ENCODE measurements at places on chromosomes 7 and 10.

DNA sequence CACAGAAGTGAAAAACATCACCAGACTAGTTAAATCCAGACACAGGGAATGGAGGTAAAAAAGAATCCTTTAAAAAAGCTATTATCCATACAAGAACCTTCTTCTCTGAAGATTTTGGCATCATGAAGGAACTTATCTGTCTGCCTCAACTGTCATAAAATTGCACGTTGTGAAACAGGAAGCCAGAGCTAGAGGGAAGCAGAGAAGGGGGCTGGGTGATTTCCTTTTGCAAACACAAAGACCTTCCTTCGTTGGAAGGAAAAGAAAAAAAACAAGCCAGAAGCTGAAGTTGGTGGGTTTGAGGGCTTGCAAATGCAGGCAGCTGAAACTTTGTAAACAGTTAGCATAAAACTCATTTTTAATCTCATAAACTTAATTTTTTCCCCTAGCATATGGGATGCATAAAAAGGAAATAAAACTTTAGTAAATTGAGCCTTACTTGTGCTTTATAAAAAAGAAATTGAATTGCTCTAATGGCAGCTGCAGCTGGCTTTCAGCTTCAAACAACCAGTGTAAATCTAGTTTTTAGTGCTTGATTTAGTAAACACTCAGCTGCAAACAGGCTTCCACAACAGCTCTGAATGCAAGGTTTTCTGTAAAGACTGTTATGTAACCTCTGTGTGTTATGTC is 101.6 kb downstream of the OTUD1 start:
- no peak for DNase-seq

GRCh38 chr7:142001163-142001874 is 5.6 kb downstream of the MGAM start:
- DNase-seq = no peak

GRCh38 chr7:156096771-156097538 is 284.7 kb upstream of the SHH start:
- DNase-seq = no peak

DNA sequence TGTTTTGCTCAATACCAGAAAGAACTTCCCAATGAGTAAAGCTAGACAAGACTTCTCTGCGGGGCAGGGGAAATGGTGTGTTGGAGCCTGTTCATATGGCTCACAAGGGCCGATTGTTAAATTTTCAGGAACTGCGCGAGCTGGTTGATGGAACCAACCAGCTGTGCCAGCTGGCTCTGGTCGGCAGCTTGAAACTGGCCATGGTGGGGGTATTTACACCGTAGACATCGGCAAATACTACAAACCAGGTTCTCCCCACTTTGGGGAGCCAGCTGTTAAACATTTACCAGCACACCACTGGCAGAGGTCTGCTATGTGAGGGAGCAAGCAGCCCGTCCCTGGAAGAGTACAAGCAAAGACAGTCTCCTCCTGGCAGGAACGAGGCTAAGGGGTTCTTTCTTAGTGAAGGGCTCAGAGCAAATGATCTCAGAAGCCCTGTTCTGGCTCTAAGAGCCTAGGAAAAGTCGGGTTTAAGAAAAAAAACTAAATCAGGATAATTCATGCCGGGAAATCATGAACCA is 8.8 kb upstream of the ZMIZ1 start:
- peak; percentile 65 for DNase-seq

DNA sequence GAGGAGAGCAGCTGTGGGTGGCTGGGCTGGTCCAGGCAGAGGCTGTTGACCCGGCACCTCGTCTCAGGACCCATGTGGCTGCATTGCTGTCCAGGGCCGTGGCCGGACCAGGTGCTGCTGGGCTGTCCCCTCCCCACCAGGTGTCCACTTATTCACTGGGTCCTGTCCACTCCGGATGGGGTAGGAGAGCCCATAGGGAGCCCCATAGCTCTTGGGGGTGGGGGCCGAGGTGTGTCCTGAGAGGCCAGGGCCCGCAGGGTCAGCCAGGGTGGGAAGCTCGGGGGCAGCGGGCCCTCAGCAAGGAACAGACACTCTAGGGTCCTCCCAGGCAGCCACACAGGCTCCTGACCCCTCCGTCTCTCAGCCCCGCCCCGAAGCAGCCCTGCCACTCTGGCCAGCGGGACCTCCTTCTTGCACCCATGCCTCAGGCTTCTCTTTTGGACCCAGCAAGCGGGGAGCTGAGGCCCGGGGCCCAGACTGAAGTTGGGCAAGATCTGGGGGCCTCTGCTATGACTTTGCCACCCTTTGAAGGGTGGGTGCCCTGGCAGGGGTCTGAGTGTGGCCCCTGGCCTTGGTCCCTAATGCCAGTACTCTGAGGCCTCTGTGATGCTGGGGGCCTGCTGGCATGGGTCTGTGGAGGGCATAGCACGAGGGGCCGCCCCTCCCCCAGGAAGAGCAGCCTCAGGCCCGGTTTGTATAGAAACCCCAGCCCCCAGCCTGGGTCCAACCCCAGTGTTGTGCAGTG is 86.4 kb downstream of the NKX6-2 start:
- DNase-seq = peak; percentile 89

GRCh38 chr7:127485482-127485881 is 93.0 kb upstream of the ZNF800 start:
- no peak for DNase-seq

DNA sequence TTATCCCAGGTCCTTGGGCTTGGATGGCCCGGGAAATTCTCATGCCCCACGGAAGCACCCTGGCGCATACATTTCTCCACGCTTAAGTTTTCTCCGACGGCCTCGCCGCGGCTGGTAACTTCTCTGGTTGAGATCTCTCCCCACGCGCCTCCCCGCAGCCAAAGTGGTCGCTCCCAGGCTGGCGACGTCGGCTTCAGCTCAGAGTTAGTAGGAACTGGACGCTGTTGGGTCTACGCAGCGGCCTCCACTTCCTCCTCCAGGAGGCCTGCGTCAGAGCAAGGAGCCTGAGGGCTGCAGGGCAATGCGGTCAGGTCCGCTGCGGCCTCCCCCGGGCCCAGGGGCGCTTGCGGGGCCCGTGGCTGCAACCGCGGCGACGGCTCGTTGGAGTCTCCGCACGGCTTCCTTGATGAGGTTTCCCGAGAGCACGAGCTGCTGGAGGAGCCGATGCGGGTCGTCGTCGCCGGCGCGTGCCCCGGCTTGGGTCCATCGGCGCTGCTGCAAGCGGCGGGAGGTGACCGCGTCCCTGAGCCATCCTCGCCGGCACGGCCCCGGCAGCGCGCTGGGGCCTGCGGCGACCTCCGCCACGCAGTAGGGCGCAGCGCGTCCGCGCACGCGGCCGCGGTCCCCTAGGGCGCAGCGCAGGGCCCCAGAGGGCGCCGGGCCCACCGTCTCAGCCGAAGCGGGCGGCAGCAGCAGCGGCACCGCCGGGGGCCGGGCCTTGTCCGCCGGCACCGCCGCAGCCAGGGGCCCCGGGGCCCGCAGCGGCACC is 744 bp downstream of the FRAT2 start:
- DNase-seq = no peak

GRCh38 chr10:61752111-61753011 is 89.6 kb downstream of the CABCOCO1 start:
- DNase-seq = no peak

GRCh38 chr7:19161671-19162070 is 16.4 kb upstream of the FERD3L start:
- no peak for DNase-seq

GRCh38 chr10:71193516-71193915 is 18.9 kb upstream of the UNC5B start:
- DNase-seq = peak; percentile 24

GRCh38 chr7:89507034-89507433 is 647.2 kb upstream of the STEAP1 start:
- DNase-seq = no peak

DNA sequence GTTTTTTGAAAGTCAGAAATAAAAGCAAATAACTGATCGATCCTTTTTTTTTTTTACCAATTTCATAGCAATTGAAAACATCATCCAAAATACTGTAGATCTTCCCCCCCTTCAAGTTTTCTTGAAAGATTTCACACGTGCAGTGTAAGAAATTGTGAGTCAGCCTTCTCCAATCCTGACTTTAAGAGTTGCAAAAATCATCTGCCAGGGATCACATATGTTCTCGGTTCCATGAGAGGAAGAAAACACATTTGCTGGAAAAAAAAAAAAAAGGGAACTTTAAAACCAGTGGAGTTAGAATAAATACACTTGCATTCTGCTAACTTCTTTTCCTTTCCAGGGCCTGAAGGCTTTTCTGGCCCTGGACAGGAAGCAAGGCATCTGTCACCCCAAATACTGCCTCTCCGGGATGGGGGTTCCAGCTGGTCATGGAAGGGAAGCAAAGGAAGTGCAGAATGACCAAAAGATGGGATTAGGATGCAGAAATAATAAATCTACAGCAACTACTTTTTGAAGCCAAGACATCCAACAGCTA is 198.4 kb upstream of the KIAA1217 start:
- no peak for DNase-seq
